ENCODE measurements at places on chromosomes 13 and 19.

DNA sequence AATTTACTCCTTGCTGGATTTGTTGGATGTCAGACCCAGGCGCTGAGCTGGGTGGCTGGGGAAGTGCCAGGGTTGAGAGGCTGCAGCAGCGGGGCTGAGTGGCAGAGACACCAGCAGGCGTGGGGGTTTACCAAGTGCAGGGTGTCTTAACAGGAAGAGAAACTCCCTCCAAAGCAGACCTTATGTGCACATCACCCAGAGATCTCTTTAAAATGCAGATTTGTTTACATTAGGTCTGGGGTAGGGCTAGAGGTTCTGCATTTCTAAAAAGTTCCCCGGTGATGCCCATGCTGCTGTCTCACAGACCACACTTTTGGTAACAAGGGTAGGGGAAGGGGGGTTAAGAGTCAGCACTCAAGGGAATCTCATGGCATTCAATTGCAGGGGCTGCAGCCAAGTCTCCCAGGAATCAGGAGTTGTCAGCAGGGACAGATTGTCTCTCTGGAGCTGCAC is 80.7 kb upstream of the OLFM4 start:
- DNase-seq: no peak

GRCh38 chr13:96671073-96671472 is 323.2 kb downstream of the OXGR1 start:
- no peak for DNase-seq

DNA sequence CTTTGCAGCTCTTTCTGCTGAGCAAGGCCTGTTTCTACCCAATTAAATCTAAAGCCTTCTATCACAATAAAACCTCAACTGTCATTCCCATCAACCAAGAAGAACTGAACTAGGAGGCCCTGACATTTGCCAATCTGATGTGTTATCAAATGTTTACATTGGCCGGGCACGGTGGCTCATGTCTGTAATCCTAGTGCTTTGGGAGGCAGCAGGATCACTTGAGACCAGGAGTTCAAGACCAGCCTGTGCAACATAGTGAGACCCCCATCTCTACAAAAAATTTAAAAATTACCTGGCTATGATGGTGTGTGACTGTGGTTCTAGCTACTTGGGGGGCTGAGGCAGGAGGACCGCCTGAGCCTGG is 2.8 kb upstream of the FBXO17 start:
- DNase-seq: no peak

GRCh38 chr13:50286324-50286723 is 271.1 kb downstream of the KCNRG start:
- no peak for DNase-seq

DNA sequence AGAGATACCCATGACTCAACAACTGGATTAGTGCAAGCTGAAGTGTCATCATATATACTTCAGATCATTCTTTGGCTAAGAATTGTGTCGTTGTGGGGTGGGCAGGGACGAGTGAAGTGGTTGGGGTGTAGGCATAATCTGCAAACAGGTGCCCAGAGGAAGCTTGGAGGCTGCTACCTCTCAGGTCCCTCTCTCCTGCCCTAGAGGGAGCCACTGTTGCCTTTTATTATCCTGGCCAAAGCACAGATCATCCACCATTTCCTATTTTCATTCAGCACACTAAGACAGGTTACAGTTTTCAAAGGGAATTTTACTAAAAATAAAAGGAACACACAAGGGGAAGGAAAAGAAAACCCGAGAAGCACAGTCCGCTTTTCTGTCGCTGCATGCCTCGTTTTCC is 126.6 kb downstream of the HS6ST3 start:
- no peak for DNase-seq

- DNase-seq: no peak
Observed at GRCh38 chr13:110746438-110746837, 32.9 kb downstream of the ING1 start.
